ENCODE measurements at places on chromosomes 4 and X.

- no peak for DNase-seq
These were observed 71.4 kb upstream of the TRAM1L1 start for GRCh38 chr4:117156806-117157205.

DNA sequence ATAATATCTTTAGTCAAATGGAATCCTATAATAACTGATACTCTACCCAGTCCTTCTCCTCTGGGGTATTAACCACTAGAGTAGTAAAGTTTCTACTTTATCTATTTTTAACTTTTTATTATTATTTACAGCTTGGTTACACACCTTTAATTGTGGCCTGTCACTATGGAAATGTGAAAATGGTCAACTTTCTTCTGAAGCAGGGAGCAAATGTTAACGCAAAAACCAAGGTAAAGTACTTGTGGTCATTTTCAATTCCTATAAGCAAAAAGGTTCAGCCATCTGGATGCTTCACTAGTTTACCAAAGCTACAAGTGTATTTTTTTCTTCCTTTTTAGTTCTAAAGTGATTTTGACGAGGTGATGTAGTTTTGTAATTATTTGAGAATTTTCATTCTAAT lies 238.8 kb downstream of the ANK2 start:
- no peak for DNase-seq

DNA sequence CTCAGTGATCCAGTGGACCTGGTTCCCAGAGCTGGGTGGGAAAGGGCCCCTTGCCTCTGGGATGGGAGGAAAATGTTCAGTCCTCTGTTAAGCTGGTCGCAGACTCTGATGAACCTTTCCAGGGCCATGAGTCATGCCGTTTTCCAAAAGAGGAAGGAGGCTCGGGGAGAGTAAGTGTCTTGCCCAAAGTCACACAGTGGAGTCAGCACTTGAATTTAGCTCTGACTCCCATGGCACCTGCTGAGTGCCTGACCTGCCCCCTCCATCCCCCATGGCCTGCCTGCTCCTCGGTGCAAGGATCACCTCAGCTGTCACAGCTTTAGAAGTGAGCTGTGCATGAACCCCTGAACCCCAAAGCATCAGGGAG lies 14.0 kb upstream of the KIAA0232 start:
- DNase-seq: no peak

DNA sequence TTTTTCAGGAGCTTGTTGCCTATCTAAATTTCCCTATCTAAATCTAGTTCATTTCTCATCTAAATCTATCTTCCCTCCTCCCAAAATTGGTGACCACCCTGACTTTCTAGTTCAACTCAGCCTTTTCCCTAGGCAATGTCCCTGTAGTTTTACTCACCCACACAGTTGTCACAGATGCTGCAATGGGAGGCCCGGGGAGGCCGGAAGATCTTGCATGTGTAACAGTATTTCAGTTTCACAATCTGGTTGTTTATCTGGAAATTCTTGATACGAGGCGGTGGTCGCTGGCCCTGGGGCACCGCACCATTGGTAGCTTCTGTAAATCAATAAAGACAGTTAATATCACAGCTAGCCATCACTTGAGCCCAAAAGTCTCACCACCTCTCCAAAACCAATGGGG lies 20.2 kb downstream of the ZDHHC9 start:
- no peak for DNase-seq

- no peak for DNase-seq
These were observed 184.2 kb downstream of the STAG2 start for GRCh38 chrX:124145749-124146148.

- DNase-seq: no peak
These were observed 3.5 kb downstream of the SMAD1 start for GRCh38 chr4:145485120-145485519.

- no peak for DNase-seq
These were observed at the start of gene PRRG1 for GRCh38 chrX:37349221-37350033. Gene PRRG1, plus strand, starts transcription at chrX:37349364. Its CDS starts 56,886 bp downstream, at chrX:37406250.

Measured in stimulated activated CD4-positive, alpha-beta T cell treated with anti-CD3 and anti-CD28 coated beads, Interleukin-1b, Interleukin-23, amount 100 ng/mL, for 1 hour (primary cell).